ENCODE measurements at places on chromosomes 1 and 21. TPM values are rescaled to one million over a fixed set of nuclear protein-coding genes. Genes with fewer than 3 reads are reported as not detected.

- DNase-seq, result no peak
Observed at GRCh38 chr1:155695072-155695471, 6.2 kb downstream of the DAP3 start.

DNA sequence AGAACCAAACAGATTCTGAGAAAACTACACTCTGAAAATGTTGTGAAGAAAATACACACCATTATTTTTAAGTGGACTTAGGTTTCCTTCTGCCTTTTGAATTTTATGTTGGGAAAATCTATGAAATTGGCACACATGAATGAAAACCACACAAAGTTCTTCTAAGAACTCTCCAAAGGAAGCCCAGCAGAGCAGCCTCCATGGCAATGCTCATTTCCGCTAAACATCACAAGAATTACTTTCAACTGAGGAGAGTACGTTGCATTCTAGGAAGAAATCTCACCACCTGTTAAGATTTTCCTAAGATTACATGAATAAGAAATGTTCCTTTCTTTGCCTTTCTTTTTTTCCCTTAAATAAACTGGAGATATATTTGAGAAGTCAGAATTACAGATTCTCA lies 154.2 kb downstream of the BARHL2 start:
- DNase-seq, result no peak

DNA sequence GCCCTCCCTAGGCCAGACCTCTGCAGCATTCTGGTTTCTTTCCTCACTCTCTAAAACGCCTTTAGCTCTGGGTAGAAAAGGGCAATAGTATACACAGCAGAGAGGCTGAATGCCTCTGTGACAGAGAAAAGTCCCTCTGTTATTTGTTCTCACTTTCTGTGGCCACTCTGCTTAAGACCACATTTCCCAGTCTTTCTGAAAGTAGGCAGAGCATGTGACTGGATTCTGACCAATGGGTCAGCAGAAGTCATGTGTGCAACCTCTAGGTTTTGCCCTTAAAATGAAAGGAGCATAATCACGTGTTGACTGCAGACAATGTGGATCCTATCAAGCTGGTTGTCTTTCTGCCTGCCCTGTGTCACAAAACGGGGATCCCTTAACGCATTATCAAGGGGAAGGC lies 79.7 kb upstream of the MARK1 start:
- DNase-seq, result no peak

DNA sequence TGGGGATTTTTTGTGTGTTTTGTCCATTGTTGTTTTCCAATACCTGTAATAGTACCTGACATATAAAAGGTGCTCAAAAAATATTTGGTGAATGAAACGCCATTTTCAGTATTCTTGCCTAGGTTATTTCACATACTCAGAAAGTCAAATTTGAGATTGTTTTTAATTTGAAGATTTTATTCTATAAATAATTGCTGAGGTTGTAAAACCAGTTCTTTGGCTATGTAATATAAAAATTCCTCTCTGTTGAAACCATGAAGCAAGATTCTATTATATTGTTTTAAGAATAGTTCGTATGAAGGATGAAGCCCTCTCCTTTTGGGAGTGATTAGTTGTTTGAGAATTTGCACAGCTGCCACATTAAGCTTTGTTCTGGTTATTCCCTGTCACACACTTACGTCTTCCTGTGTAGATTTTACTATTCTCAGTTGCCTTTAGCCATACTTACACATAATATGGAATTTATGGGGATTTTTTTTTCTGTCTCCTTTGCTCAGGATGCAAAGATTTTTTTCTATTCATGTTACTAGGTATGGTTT lies 60.2 kb upstream of the MPC2 start:
- DNase-seq, result no peak

GRCh38 chr1:11337580-11338073 lies 64.6 kb downstream of the UBIAD1 start:
- no peak for DNase-seq

- DNase-seq, result no peak
Observed at GRCh38 chr1:221834698-221835513, 93.0 kb upstream of the DUSP10 start.

- DNase-seq, result no peak
Observed at GRCh38 chr1:29758781-29759499, 522.6 kb downstream of the PTPRU start.

DNA sequence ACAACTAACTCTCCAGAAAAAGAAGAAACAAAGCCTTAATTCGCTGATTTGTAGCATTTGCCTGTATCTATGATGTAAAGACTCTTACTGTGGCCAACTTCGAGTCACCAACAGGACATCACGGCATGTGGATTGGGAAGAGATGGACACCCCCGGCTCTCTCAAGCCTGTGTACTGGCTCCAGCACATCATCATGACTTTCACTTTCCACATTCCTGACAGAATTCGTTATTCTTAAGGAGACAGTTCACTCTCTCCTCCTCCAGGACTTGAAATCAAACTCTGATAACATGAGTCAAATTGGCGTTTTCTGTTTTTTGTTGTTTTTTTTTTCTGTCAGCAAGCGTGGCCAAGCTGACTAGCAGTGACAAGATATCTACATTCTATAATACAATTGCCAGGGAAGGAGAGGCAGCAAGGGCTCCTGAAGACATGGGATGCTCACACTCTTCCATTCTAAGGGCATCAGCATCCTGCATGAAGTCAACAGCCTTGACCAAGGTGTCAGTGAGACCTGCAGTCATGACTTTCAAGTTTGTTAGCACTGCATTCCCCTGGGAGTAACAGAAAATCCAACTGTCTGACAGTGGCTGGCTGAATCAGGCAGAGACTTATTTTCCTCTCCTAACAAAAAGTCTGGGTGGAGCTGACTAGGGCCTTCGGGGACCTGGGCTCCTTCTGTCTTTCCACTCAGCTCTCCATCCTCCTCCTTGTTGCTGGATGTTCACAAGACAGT lies 13.3 kb upstream of the TRAF3IP3 start:
- DNase-seq, result no peak

GRCh38 chr1:151325231-151325630 lies 2.0 kb downstream of the PI4KB start:
- no peak for DNase-seq

GRCh38 chr1:106956721-106957120 lies 99.8 kb upstream of the PRMT6 start:
- no peak for DNase-seq

DNA sequence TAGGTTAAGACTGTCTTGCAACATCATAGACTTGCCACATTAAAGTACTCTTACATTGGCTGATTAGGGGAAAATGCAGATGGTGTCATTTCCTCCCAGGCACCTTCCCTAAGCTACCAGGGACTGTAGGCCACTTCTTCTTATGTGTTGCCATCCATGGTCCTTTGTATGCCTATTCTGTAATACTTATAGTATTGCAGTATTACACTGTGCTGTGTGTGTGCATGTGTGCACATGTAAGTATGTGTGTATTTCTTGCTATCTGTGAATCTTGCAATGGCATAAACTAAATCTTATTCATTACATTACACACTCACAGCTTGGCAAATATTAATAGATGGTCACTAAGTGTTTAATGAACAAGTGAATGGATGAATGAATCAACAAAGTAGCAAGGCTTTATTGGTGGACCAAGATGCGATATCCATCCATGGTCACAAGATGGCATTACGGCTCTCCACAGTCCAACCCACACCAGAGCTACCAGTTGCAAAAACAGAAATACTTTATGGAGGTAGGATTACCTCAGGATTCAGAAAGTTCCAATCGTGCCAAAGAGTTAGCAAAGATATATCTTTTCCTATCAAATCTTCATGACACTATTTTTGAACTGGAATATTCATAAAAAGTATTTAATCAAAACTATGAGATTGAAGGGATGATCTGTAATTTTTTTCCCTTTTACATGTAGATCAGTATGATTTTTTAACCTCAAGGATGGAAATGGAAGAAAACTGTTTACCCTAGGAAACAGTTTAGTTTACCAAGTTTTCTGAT lies 160.2 kb downstream of the DENND1B start:
- DNase-seq, result peak; percentile 42

DNA sequence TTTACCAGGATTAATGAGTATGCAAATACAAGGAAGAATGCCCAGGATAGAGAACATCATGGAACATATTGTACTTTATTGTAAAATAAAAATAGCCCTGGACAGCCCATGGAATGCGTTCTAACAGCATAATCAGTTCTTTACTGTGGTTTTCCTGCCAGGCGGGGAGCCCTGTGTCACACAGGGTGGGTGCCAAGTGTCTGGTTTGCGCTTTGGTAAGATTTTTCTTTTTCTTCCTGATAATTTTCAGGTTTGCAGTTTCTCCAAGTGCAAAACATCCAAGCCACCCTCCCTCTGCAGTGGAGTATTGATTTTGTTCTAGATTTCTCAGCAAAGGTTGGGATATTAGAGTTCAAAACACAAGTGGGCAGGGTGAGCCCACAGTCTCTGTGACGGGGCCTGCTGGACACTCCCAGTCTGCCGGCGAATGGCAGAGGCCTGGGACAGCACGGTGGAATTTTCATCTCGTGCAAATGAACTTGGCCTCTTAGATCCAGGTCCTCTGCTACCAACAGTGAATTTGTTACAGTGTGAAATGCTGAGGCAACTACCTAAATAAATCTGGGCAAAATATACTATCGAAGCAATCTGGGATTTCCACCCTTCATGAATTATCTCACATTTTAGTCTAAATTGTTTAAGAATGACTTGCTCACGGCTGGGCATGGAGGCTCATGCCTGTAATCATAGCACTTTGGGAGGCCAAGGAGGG lies 15.6 kb upstream of the KCNJ15 start:
- peak; percentile 68 for DNase-seq

GRCh38 chr1:47711848-47712492 lies 274.1 kb downstream of the FOXD2 start:
- no peak for DNase-seq

DNA sequence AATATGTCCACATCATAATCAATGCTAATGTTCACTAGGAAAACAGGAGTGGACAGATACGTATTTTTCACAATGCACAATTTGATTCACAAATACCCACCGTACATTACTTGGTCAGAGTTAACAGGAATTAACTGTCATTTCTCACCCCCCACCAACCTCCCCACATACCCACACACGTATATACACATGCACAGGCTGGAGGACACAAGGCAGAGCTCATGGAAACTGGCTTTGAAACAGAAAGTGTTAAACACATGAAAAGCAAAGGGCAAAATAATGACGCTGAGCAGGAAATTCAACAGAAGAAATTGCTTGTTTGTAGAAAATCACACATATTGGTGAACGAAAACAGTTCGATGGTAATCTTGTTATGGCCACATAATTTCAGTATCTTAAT lies 188.4 kb upstream of the DMRTA2 start:
- DNase-seq, result no peak

Gene BTG3
- total RNA-seq, result 48.9 TPM

Gene AMPD1
- total RNA-seq, result not detected

Gene SERPINC1
- total RNA-seq, result not detected

Gene TNFRSF4
- total RNA-seq, result not detected

Gene RHD
- total RNA-seq, result not detected

Gene MAP1LC3C
- total RNA-seq, result 0.08 TPM
